IPS DF 6.9 (cell line): ENCODE measurements at places on chromosomes 2 and 18.

DNA sequence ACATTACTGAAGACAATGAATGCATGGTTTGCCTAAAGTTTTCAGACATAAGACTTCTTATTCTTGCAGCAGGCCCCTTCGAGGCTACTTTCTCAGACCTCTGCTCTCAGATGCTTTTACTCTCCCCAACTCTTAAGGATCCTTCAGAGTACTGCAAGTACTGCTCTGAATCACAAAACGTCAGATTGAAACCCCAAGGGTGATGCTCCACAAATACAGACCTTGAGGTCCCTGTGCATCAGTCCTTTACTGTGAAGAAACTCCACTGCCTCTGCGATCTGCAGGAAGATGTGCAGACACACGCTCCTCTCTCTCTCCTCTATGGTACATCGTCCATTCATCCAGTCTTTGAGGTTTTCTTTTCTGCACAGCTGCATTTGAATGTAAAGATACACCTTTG is 52.8 kb downstream of the EIF2AK3 start:
- H3K4me3 ChIP-seq: no peak overlapping the region
- H3K27ac ChIP-seq: no peak overlapping the region
- no peaks in the 10 kb centered on the region for H3K27me3 ChIP-seq
- no peak for DNase-seq
- H3K4me1 ChIP-seq: no peaks in the 10 kb centered on the region
- peaks cover 3% of the 10 kb centered on the region; the same call in 1 of the 2 replicates for H3K36me3 ChIP-seq

GRCh38 chr2:24616616-24617015 is 125.6 kb downstream of the NCOA1 start:
- no peak overlapping the region for H3K4me3 ChIP-seq
- H3K4me1 ChIP-seq: peaks cover 2% of the 10 kb centered on the region; the same call in 1 of the 2 replicates
- H3K27ac ChIP-seq: no peak overlapping the region
- no peak for DNase-seq
- no peaks in the 10 kb centered on the region for H3K27me3 ChIP-seq

GRCh38 chr2:88230911-88231310 is 60.8 kb downstream of the THNSL2 start:
- H3K4me1 ChIP-seq: no peaks in the 10 kb centered on the region
- H3K4me3 ChIP-seq: no peak overlapping the region
- H3K27ac ChIP-seq: no peak overlapping the region

- no peak overlapping the region for H3K4me3 ChIP-seq
- H3K27me3 ChIP-seq: no peaks in the 10 kb centered on the region
- no peaks in the 10 kb centered on the region for H3K36me3 ChIP-seq
- H3K27ac ChIP-seq: no peak overlapping the region
- DNase-seq: no peak
These were observed 763.9 kb downstream of the TSN start for GRCh38 chr2:122519366-122519765.

- H3K36me3 ChIP-seq: no peaks in the 10 kb centered on the region
- H3K4me1 ChIP-seq: no peaks in the 10 kb centered on the region
- no peaks in the 10 kb centered on the region for H3K27me3 ChIP-seq
- no peak overlapping the region for H3K4me3 ChIP-seq
- no peak overlapping the region for H3K27ac ChIP-seq
- DNase-seq: no peak
These were observed 157.1 kb upstream of the SCN7A start for GRCh38 chr2:166651080-166651675.
